GDM1 (cell line): ENCODE measurements at places on chromosomes 12 and 14.
A peak's percentile ranks its signal among the peaks of the same experiment; 100 is the strongest.

- DNase-seq = no peak
Measured at GRCh38 chr14:41925409-41925808, 318.7 kb downstream of the LRFN5 start.

- DNase-seq = no peak
Measured at GRCh38 chr12:96719660-96720362, 187.2 kb upstream of the NEDD1 start.

- DNase-seq = peak; percentile 16
Measured at GRCh38 chr12:10069099-10069498, 29.7 kb downstream of the CLEC1A start.

DNA sequence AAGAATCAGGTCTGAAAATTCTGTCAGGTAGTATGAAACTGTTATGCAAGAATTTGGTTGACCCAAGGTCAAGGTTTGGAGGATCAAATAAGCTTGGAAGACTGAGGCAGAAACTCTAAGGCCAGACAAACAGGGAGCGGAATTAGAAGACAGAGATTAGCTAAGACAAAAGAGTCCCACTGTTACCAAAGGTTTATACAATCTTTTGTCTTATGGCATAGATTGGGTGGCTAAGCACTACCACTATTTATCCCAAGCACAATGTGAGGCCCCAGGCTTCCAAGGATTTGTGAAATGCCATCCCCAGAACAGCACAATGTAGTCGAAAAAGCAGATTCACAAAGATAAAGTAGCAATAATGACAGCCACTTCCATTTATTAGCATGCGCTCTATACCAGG lies 311.2 kb downstream of the SEC23A start:
- DNase-seq = no peak

GRCh38 chr12:71174146-71174545 lies 16.3 kb upstream of the TSPAN8 start:
- DNase-seq = no peak

DNA sequence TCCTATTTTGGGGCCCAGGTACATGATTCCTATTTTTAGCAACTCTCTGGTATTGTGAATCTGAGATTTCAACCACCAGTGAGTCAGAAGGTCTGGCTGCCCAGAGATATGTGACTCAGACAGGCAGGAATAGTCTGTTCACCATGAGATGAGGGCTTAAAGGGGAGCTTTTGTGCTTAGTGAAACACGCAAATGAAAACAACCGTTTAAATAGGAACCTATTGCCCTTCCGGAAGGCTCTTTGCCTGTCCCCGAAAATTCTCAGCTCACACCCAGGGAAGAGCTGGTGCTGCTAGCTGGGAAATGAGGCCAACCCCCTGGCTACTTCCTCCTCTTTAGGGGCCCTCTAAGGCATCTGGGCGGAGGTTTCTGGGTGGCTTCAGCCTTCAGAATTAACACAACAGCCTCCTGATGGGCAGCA lies 283.6 kb downstream of the CACNA1C start:
- peak; percentile 29 for DNase-seq

DNA sequence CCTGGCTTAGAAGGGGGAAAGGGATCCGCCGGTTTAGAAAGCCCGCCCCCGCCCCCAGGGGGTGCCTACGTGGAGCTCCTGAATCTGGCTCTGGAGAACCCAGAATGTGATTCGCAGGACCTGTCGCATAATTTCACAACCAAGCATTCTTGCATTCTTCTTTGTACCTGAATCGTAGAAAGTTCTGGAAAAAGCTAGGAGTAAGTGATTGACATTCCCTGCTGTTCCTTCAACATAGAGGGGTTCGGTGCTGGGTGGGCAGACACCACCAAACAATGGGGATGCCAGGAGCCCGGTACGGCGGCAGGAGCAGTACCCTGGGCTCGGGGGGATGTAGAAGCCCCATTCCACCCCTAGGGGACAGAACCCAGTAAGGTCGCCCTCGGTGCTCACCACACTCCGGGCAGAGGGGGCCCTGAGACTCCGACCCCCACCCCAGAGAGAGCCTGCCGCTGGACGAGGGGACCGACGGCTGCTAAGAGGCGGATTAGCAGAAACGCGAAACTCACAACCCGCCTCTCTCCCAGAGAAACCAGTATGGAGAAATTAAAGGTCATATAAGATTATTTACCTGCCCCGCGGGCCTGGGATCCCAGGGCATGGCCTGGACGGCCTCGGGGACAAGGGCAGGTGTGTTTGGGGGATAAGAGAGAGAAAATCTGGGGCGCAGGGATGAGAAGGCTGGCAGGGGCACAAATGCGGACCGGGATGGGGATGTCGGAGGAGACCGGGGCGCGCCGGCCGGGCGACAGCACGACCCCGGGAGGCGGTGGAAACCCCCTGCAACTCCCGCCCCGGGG lies 520 bp downstream of the CSRP2 start:
- DNase-seq = no peak

DNA sequence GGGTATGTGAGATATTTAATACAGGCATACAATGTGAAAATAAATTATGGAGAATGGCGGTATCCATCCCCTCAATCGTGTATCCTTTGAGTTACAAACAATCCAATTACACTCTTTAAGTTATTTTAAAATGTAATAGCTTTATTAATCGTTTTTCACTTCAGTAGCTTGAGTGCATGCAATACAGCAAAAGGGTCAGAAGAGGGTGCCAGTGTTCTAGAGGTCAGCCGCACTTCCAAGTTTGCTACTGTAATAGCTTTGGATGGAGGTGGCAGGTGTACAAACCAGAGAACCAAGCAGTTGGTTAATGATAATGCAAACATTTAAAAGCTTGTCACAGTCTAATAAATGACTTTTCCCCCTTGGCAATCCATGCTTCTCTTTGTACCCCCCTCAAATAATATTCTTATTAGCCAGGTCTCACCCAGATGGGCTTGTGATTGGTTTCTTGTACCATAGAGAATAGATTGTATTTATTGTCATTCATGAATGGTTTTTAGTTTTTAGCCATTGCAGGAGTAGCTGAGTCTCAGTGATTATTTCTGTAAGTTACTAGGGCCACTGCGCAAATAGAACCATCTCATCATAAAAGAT lies 127.0 kb downstream of the ERC1 start:
- peak; percentile 51 for DNase-seq

DNA sequence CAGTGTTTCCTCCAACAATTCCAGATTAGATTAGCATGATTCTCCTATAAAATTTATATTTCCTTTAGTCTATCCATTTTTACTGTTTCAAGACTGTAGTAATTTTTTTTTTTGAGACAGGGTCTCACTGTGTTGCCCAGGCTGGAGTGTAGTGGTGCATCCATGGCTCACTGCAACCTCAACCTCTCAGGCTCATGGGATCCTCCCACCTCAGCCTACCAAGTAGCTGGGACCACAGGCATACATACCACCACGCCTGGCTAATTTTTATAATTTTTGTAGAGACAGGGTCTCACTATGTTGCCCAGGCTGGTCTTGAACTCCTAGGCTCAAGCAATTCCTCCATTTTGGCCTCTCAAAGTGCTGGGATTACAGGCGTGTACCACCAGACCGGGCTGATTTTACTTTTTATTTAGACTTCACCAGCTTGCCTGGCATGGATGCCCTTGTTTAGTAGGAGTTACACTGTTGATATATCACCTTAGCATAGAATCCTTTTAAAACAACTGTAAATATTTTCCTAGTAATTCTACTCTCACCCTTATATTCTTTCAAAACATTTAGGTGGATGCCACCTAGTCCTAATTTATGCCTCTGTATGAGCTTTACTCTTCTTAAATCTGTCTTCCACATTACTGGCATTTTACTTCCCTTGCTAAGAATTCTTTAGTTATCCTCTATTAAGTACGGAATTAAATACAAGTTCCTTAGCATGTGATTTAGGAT lies 55.8 kb upstream of the LIMA1 start:
- DNase-seq = no peak

DNA sequence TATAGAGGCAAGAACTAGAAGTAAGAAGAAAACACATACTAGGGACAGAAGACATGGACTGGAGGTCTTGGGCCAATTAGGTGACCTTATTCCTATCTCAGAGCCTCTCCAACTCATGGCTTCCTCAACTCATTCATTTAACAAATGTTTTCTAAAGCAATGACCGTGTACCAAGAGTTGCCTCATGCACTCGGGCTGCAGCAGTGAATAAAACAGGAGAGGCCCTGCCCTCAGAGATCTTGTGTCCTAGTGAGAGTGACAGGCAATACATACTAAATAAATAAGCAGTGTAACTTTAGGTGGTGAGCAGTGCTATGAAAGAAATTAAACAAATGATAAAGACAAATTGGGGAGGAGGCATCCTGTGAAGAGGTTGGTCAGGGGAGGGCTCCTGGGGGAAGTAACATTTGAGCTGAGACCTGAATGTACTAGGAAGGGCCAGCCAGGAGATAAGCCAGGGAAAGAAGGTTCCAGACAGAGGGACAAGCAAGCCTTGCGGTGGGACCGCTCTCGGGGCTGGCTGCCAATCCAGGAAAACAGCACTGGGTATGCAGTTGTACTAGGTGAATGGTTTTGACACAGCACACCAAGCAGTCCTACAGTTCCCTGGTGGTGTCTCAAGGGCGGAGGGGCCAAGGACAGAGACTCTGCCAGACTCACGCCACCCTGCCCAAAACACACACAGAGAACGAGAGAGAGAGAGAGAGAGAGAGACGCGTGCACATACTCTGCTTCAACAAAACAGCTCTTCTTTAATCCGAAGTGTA lies 1.3 kb downstream of the NINJ2 start:
- DNase-seq = no peak

GRCh38 chr14:74549588-74549987 lies 56.0 kb downstream of the ISCA2 start:
- no peak for DNase-seq

GRCh38 chr14:22580625-22581024 lies 8.4 kb downstream of the DAD1 start:
- DNase-seq = no peak

- no peak for DNase-seq
Measured at GRCh38 chr14:67285876-67286452, 44.7 kb downstream of the PALS1 start.

DNA sequence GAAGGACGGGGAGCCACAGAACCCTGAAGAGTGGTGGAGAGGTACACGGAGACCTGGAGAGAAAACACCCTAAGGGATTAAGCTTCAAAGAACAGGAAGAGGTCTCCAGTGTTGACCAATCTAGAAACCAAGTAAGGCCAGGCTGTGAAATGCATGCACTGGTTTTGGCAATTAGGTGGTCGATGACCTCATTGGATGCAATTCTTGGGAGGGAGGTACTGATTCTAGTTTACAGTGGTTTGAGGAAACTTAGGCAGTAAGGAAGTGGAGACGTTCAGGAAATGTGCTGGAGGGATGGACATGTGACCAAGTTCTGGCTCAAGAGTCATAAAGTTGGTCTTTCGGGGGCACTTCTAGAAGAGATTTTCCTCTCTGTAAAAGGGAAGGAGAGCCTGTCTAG lies 91.3 kb upstream of the CEP83 start:
- no peak for DNase-seq

DNA sequence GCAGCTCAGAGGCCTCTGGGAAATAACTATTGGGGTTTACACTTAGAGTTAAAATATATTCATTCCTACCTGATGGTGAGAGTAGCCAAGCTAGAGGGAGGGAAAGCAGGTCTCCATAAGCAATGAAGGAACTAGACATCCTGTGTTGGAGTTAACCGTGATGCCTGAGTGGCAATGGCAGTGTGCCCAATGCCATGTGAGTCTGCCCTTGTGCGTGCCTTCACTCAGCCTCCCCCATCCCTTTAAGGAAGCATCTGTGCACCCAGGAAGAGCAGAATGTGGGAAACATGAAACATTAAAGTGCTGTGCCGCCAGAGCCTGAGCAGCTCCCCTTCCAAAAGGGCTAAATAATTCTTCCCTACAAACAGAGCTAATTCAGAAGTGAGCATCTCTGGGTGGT lies 76.3 kb downstream of the COX16 start:
- DNase-seq = no peak

- no peak for DNase-seq
Measured at GRCh38 chr12:106631797-106632196, 49.0 kb downstream of the RFX4 start.

DNA sequence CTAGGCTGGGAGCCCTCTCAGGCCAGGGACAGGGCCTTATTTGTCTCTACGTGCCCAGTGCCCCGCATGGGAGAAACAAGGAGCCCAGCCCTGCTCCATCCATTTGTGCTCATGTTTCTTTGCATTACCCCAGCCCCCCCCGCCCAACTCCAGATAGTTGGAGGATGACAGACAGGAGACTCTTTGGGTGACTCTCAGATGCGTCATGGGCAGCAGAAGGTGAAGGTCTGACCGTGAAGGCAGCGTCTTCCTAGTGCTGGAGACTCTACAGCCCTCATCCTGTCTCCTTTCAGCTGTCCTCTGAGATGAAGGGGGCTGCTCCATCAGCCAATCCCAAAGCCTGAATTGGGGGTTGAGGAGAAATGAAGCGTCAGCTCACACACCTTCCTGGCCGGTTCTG lies 283 bp upstream of the PSMB11 start:
- no peak for DNase-seq

- no peak for DNase-seq
Measured at GRCh38 chr14:101761881-101762529, 496 bp downstream of the PPP2R5C start.

- no peak for DNase-seq
Measured at GRCh38 chr12:48602192-48602989, 32.5 kb upstream of the LALBA start.
